ENCODE measurements at places on chromosomes 3 and 15.
A peak's percentile ranks its signal among the peaks of the same experiment; 100 is the strongest.

DNA sequence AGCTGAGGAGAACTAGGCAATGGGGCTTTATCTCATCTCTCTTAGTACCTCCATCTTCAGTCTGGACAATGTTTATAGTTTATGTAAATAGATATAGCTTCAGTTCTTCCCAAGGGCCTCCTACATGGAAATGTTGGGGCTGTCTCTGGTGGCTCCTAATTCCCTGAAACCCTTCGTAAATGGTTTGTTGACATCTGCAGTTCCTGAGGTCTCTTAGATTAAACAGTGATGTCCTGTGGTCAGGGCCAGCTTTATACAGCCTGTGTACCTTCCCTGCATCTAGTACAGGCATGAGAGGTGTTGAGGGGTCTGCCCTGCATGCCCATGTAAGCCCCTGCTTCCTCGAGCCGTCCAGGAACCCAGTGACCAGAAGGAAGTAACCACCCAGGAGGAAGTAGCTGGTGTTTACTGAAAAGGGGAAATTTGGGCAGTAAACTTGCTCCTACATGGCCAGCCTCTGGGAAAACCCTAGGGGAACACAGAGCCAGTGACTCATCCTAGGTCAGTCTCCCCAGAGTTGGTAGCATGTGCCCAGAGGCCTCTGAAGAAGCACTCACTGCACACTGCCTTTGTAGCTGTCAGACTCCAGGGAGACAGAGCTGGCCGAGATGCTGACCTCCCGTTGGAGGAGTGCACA, 4.7 kb upstream of the TBC1D2B start:
- DNase-seq, result no peak

DNA sequence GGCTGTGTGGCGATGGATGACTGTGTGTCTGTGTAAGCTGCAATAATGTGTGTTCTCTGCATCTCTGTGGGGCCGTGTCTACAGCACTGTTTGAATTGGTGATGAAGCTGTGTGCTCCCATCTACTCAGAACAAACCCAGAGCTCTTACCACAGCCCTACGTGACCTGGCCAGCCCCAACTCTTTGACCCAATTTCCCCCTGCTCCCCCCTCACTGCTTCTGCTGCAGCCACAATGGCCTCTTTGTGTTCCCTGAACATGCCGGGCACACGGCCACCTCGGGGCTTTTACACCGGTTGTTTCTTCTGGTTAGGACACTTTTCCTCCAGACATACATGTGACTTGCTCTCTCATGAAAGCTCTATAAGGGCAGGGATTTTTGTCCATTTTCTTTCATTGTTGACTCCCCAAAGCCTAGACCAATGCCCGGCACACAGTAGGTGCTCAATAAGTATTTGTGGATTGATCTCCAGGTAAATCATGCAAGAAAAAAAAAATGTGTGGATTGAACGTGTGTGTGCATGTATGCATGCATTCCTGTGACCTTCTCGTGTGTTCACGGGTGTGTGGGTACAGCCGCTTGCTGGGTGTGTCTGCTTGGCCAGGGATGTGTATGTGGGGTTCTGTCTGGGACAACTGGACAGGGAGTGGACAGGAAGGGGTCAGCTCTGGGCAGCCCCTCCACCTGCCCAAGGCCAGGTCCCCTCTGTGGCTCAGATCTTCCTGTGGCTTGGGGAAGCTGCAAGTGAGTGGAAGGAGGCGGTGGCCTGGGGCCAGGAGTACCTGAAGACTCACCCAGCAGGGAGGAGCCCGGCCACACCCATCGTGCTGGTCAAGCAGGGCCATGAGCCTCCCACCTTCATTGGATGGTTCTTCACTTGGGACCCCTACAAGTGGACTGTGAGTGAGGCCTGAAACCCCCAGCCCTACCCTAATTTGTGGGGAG, 14.8 kb downstream of the VILL start:
- DNase-seq, result no peak

DNA sequence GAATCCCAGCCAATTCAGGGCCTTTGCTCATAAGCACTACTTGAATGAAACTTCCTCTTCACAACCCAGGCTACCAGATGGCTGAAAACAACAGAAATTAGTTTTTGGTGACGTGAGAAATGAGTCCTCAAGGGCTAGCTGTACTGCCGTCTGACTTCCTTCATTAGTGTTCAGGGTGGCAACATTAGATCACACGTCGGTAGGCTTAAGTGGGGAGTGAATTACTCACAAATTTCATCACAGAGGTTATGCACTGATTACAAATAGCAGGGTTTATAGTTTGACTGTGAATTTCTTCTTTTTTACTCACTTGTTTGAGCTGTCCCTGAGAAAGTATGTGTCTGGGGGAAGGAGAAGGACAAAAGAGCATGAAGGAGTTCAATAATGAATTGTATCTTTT, 397.2 kb downstream of the GAP43 start:
- DNase-seq, result no peak

DNA sequence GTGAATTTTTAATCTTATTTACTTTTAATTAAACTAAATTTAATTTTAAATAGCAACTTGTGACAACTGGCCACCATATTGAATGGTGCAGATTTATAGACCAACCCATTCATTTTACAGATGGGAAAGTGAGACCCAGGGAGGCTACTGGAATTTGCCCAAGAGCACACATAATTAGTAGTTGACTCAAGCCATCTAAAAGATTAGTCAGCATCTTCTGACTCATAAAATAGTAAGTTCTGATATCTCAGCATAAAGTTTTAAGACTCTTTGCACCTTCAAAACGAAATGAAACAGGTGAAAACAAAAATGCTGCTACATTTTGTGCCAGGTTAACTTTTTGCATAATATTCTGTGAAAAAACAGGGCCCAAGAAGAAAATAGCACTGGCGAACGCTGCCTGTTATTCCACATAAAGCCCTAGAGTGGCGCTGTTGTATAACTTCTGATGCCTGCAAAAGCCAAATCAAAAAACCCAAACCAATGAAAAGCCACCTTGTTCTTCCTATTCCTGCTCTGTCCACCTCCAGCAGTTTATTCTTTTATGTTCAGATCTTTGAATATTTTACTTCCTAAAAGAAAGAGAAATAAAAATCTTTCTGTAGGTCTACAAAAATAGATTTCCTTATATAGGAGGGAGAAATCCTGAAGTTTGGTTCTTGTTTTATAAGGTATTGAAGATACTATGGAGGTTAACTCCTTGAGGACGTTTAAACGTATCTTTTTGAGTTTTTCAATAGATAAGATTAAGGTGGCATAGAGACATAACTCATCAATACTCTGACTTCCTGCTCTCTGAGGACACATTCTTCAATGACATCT, 62.8 kb downstream of the OTOL1 start:
- DNase-seq, result peak; percentile 59

Data from fibroblast of pulmonary artery (primary cell).